Effector CD4-positive, alpha-beta T cell (primary cell): ENCODE measurements at places on chromosomes 6 and 20.

GRCh38 chr20:37600486-37600885 is 72.8 kb upstream of the BLCAP start:
- DNase-seq, result no peak

DNA sequence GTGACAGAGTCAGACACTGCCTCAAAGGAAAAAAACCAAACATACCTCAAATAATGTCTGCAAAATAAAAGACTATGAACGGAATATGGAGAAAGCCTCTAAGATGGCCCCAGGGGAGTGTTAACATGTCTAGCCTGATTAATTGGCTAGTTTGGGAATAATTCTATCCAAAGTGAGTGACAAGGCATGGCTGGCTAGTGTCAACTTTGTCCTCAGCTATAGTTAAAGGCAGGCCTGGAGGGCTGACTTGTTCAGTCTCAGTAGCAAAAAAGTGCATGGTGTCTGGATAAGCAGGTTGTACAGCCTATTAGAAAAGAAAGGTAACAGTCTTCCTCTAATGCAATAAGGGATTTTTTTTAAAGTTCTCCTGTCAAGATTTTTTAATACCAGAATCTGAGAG is 32.7 kb downstream of the GCNT2 start:
- DNase-seq, result no peak

- no peak for DNase-seq
These were observed 4.3 kb downstream of the VAPB start for GRCh38 chr20:58393299-58393698.

DNA sequence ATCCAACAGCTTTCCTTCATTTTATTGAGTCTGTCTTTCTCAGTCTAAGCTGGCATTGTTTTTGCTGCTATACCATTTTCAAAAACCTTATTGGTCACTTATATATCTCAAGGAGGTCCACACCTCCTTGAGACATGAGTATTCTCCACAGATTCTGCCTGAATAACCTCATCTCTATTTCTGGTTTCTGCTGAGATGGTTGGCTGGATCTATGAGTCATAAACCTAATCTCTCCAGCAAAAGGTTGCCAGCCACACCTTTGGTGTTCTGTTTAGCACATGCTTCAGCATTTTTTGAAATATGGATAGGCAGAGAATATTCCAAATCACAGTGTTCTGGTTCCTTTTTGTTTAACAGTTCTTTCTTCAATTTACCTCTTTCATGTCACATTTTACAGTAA is 40.8 kb upstream of the TMEM244 start:
- no peak for DNase-seq

DNA sequence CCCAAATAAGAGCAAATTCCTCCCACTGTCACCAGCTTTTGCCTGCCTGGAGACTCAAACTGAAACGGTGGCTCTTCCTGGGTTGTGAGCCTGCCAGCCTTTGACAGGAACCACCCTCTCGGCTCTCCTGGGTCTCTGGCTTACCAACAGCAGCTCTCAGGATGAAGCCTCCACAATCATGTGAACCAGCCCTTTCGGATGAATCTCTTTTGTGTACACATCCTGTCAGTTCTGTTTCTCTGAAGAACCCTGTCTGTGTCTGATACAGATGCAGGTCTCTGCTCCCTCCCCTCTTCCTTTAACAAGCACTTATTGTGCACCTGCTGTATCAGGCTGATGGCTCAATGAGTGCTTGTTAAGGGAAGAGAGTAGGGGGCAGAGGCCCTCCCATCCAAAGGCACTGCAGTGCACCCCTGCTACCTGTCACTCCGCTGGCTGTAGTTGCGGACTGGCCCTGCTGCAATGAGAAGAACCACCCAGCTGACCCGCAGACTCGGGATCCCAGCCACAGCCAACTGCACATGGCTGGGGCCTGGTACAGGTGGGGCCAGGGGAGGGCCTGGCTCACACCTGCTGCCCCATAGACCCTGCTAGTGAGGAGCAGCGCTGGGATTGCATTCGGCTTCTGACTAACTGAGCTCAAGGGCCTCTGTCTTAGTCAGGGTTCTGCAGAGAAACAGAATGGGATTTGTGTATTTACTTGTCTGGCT is 120.1 kb upstream of the PMEPA1 start:
- no peak for DNase-seq

- no peak for DNase-seq
These were observed 359.2 kb upstream of the HSF2 start for GRCh38 chr6:122040261-122040660.

DNA sequence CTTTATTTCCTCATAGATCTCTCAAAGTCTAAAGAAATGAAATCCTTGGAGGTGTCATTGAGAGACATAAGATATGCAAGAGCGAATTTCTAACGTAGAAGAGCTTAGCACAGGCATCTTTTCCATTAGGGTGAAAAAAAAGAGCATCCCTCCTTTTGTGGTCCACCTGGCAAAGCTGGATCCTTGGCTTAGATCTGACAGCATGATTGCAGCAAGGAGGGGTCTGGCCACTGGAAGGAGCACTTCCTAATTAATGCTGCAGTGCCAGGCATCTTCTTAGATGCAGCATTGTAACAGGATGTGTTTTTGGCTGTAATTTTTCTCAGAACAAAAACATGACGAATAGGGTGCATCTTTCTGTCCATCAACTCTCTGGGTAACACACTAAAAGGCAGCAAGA is 60.1 kb upstream of the TFAP2D start:
- DNase-seq, result no peak

GRCh38 chr6:127147534-127147933 is 29.1 kb downstream of the RSPO3 start:
- DNase-seq, result no peak

DNA sequence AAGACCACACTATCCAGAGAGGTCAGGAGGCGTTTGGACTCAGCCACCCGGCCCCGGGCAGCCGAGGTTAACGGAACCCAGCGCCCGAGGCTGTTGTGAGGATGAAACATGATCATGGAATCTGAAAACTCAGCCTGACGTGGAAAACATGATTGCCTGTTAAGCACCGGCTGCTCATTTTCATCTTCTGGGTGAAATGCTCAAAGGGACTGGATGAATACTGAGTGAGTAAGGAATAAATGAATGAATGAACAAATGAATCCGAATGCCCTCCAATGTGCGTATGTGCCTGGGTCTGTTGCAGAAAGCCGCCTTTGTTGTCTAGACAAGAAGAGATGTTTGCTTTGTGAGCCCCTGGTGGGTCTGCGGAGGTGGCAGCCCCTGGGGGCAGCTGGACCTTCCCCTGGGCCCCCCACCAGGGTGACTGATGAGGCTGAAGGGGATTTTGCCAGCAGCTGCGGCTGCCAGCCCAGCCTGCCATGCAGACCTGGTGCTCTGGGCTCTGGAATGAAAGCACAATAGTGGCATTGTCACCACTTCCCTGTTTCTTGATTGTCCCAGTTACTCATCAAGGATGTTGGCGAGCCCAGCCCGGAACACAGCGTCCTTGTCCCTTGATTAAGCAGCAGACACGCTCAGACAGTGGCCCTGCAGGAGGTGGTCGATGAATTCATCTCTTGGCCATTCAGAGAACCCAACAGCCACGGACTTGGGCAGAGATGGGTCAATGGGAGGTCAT is 211.1 kb downstream of the ANKRD60 start:
- DNase-seq, result no peak
